ENCODE measurements at places on chromosomes 13 and 19.

DNA sequence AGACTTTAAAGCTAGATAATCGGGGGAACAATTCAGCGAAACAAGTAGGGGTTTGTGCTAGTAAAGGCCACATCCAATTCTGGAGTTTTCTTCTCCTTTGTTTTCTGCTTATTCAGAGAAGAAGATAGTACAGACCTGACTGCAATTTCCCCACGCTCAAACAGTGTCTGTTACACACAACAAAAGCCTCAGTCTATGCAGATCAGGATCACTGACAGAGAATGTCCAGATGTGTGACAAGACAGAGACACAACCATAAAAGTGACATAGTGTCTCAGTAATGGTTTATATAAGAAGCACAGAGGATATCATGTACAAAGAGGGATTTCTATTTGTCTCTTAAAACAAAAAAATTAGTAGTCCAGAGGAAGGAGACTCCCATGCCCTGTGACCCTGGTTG, 70.7 kb upstream of the GTF3A start:
- DNase-seq = no peak

- no peak for DNase-seq
Observed at GRCh38 chr13:74024314-74024713, 109.9 kb downstream of the KLF12 start.

DNA sequence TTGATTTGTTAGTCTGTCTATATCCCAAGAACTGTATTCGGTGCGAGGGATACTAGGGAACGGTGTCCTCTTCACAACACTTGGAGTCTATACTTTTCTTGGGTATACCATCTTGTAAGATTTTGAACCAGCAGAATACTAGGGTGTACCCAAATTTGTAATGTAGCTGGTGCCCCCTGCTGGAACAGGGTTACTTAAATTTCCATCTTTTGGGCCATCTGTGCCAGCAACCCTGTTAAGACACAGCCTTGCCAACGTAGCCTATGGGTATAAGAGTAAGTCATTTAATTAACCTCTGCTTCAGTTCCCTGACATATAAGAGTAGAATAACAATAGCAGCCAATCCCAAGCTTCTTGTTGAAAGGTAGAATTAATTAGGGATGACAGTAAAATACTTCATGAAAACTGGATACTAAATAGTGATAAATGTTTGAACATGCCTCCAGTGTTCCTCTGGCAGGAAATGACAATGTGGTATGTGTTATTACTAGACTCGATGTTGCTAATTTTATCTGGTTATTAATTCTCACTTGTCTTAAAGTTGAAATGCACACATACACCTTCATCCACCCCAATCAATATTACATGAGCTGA, 607.6 kb downstream of the FGF9 start:
- DNase-seq = peak; percentile 4

DNA sequence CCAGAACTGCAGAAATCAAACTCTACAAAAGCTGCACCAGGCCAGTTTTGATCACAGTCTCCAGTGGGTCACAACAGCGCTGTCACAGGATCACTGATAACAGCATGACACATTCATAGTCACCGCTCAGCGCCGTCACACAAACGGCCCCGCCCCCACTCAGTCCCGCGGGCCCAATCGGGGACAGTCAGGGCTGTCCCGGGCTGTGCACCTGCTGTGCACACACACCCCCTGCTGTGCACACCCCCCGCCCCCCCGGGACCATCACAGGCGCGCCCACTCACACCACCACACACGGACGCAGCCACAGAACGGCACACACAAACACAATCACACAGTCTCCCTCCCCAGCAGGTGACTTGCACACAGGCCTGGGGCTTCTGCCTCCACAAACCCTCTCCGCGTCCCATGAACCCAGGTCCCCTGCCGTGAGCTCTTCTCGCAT, 435 bp upstream of the ZNF382 start:
- DNase-seq = no peak

DNA sequence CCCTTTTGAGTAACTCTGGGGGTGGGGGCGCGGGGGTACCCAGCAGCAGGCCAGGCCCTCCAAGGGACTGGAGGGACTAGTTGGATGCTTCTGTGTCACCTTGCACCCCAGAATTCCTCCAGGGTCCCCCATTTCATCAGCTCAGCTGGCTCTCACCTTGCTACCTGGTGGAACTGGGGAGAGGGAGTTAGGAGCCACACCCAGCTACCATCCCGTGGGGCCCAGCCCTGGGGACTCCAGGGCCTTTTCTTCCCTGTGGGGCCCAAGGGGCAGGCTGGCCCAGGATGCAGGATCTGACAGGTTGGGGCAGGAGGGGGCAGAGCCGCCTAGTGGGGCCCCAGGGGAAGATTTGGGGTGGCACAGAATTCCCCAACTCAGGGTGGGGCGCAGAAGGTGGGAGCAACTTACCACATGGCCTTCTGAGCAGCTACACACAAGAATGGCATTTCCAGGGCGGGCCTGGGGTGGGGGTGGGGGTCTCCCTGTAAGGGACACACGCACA, 32.8 kb upstream of the NANOS3 start:
- DNase-seq = no peak

DNA sequence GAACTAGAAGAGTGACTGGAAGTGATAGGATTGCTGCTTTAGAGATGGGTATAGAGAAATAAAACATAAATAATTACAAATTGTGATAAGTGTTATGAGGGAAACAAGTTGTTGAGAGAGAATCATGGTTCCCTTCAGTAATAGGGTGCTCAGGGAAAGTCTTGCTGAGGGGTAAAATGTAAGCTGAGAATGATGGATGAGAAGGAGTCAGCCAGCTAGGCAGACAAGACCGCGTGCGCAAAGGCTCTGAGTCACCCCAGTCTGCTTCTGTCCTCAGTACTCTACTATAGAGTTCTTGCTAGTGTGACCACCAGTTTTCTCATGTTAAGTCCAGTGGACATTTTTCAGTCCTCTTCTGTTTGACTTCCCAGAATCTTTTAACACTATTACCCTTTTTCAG, 39.5 kb downstream of the PCCA start:
- no peak for DNase-seq

DNA sequence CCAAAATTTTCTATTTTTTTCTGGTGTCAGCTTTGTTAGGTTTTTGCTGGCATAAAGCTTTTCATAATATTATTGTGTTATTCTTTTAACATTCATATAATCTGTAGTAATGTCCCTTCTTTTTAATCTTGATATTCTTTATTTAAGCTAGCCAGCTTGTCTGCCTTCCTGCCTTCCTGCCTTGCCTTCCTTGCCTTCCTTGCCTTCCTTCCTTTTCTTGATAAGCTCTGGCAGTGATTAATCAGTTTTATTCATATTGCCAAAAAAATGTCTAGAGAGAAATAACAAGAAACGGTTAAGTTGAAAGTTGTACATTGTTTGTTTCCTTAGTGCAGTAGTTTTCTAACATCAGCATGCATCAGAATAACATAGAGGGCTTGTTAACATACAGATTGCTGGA, 257.5 kb downstream of the MAB21L1 start:
- DNase-seq = no peak

DNA sequence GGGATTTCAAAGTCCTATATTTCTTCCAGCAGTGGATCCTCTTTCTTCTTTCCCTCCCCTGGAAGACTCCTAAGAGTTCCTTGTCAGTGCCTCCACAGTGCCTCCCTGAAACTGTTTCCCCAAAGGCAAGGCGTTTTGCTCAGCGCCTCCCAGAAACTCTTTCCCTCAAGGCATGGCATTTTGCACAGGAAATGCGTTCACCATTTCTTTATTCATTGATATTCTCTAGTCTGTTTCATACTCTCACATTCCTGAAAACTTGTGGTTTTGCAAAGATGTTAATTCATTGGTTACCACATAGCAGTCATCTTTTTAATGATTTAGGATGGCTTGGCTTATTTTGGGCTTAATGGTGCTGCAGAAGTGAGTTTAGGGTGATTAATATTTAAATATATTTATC, 177.3 kb upstream of the SLC10A2 start:
- DNase-seq = no peak

DNA sequence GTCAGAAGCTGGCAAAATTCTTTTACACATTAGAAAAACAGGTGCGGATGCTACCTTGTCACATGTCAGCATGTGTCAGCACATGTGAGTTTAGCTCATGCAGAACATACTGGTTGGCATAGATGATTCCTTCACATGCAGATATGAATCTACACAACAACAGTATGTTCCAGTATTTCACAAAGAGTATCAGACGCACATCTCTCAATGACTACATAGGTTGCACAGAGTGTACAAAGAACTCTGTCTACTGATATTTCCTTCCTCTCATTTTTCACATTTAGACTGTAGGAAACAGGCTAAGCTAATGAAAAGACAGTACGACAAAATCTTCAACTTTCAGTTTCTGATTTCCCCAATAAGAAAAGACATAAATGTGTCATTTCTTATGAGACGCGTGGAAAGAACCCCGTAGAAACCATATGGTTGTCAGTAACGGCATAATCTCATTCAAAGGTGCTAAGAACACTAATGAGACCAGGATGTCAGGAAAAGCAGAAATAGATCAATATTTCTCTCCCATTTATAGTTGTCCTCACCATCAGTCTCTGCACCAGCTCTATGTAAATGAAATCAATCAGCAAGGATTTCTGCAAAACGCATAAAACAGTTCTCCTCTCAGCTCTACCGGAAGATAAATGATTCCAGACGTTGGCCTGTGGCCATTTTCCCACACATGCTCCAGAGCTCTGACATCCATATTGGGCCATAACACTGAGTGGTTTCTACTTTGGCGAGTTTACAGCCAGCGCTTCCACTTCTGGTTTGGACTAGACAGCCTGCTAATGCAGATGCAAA, 81.2 kb downstream of the STARD13 start:
- peak; percentile 61 for DNase-seq

- no peak for DNase-seq
Observed at GRCh38 chr19:37218592-37218935, 550 bp downstream of the ZNF383 start.

DNA sequence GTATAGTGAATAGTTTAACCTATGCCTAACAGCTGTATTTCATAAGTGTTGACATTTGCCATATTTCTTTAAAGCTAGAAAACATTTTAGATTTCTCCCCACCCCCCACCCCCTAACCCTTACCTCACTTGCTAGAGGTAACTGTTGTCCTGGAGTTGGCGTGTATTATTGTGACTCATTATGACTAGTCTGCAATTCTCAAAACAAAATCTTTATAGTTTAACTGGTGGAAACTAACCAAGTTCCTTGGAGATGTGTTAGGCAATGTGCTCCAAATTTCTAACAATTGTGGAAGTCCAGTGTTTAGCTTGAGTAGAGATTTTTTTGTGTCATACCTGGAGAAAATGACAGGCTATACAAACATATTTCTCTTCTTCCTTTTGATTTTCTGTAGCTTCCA, 38.0 kb downstream of the KCTD4 start:
- no peak for DNase-seq

GRCh38 chr19:46515879-46516350, 20.2 kb upstream of the PNMA8B start:
- no peak for DNase-seq

GRCh38 chr13:39789451-39789850, 134.0 kb downstream of the COG6 start:
- no peak for DNase-seq

DNA sequence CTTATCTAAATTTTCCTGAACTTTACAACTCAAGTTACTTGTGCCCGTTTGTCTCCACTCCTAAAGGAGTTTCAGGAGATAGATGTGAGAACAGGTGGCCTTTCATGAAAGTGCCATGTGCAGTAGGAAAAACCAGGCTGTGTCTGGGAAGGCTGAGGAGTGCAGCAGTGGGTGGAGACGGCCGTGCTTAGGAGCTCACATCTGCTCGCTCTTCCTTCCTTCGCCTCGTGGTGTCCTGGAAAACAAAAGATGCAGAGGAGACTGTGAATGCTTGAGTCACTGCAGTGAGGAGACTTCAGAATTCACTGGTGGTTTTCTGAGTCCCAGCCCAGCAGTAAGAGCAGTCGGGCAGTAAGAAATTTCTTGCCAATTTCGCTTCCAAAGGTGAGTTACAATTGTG, 138.4 kb upstream of the RNF113B start:
- DNase-seq = no peak

DNA sequence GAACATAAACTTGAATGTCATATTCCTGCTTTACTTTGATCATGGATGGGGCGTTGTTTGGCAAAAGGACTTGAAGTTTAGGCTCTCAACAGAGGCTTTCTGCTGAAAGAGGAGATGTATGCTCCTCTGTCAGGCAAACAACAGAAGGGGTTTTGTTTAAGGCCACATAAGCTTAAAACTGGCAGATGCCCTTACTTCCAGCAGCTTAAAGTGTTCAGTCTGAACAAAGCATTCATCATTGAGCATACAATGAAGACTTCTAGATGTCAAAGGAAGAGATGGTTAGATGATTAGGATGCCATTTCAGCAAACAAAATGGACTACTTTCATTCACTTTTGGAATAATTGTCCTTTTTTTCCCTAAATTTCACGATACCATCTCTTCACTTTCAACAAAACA, 484.5 kb downstream of the SLITRK6 start:
- DNase-seq = no peak

DNA sequence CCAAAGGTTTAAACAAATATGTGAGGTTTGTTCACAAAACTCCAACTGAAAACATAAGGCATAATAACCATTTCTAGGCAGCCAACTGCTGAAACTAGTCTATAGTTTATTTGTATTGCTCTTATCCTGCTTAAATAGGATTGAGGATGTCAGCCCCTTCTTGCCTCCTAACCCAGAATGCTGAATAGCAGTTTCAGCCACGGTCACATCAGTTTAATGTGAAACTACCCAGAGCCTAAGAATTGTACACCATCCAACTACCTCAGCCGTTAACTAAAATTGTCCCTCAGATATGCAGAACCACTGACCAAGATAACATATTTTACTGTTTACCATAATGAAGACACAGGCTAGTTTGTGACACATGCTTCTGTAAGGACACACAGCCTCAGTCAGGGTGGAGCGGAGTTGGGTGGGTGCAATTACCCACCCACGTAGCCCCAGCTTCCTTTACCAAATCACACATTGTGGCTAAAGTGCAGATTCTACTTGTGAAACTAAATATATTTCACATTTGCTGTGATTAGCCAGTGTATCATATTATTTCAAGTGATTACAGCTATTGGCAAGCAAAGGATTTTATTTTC, 259.9 kb downstream of the EFNB2 start:
- DNase-seq = no peak

DNA sequence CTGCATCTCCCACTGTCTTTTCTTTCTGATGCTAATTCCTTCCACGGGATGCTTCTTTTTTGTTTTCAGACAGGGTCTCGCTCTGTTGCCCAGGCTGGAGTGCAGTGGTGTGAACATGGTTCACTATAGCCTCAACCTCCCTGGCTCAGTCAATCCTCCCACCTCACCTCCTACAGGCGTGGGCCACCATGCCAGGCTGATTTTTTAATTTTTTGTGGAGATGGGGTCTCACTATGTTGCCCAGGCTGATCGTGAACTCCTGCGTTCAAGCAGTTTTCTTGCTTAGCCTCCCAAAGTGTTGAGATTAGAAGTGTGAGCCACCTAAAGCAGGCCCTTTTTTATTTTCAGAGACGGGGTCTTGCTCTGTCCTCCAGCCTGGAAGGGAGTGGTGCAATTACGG, 4.8 kb downstream of the GYS1 start:
- DNase-seq = no peak

GRCh38 chr19:50928831-50929230, 17.6 kb upstream of the KLK4 start:
- no peak for DNase-seq

GRCh38 chr13:90591927-90592268, 755.6 kb upstream of the MIR17HG start:
- no peak for DNase-seq
